ENCODE measurements at places on chromosomes 1 and 21.

DNA sequence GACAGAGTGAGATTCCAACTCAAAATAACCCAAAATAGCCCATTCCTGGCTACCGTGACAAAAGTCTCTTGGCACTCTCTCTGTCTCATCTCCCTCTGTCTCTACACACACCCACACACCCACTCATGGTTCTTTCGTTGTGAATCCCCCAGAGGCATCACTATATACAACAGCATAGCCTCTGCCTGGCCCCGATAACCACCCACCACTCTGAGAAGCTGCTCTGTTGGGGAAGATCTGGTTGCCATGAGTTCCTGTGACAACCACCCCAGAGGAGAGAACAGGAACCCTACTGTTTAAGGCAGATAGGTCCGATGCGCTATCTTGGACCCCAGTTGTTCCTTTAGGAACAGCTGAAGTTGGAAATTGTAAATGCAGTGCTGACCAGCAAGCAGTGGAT lies 70.4 kb upstream of the LYST start:
- DNase-seq: no peak

GRCh38 chr1:981955-982558 lies at the start of gene PERM1:
Gene PERM1, minus strand, starts transcription at chr1:982093. Its CDS starts 1,064 bp downstream, at chr1:981029.
- DNase-seq: no peak

DNA sequence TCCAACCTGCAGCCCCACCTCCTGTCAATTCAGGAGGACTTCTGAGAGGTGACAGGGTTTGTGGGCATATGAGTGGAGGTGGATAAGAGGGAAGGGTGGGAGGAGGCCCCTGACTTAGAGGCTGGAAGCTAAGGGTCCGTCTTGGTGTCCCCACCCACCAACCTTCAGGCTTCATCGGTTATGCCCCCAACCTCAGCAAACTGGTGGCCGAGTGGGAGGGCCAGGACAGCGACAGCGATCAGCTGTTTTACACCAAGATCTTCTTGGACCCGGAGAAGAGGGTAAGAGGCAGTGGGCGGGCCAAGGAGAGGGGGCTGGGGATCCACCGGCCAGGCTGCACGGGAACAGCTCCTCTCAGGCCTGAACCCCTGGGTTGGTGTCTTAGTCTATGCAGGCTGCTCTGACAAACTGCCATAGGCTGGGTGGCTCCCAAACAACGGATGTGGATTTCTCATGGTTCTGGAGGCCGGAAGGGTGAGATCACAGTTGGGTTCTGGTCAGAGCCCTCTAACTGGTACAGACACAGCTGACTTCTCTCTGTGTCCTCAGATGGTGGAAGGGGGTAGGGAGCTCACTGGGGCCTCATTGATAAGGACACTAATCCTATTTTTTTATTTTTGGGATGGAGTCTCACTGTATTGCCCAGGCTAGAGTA lies 18.1 kb downstream of the PLOD1 start:
- no peak for DNase-seq

GRCh38 chr1:177451191-177451590 lies 280.4 kb downstream of the BRINP2 start:
- no peak for DNase-seq

GRCh38 chr1:168135921-168136708 lies 615 bp downstream of the GPR161 start:
- DNase-seq: peak; percentile 12

GRCh38 chr1:159914252-159915018 lies 10.9 kb downstream of the TAGLN2 start:
- DNase-seq: no peak

DNA sequence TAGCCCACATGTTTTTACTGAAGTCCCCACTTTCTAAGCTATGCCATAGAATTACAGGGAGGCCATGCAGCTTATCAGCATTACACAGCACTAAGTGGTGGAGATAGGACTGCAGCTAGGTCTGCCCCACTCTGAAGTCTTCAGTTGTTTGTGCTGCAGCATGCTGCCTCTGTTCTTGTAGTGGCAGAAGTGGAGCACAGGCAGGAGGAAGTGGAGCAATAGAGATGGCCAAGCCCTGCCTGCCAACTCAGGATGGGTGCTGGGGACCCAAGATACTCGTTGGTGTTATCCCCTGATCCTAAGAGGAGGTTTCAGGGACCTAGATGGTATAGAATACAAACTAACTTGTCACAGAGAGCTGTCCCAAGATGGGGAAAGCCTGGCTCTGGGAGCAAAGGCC lies 12.9 kb downstream of the MRPL37 start:
- DNase-seq: no peak

- no peak for DNase-seq
Observed at GRCh38 chr1:170634293-170634692, 29.6 kb upstream of the PRRX1 start.

DNA sequence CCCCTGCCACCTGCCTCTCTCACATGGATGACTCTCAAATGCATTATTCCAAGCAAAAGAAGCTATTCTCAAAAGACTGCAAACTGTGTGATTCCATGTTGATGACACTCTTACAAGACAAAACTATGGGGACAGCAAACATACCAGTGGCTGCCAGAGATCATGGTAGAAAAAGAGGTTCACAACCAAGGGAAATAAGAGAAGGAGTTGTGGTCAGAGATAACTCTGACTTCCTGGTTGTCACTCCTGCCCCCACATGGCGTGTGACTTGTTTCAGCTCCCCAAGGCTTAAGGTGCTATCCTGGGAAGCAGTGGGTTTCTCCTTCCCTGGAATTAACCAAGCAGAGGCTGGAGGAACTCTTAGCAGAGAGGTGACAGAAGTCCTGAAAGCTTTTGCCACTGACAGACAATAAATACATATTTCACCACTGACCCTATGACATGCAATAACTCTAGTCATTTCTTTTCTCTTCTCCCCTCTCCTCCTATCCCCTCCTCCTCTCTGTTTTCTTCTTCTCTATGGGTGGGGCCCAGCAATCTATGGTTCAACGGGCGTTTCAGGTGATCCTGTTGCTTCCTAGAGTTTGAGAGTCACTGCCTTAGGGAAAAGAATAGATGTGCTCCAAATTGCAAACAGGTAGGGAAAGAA lies 185.1 kb downstream of the FCRL5 start:
- DNase-seq: no peak

DNA sequence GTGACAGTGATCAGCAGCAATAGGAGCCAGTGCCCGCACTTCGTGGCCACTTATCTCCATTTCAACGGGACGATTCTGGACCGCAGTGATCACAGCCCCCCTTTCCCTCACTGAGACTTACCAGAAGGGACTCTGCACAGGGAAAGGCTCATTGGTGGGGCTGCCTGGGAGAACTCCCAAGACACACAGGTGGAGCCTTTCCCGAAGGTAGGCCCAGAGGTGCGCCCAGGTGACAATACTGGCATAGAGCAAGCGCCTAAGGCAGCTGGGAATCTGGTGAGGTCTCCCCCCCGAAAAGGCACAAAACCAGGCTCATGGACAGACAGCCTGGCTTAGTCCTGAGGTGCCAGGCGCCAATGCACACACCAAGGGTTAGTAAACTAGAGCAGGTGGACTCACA lies 318.9 kb downstream of the AJAP1 start:
- DNase-seq: no peak

DNA sequence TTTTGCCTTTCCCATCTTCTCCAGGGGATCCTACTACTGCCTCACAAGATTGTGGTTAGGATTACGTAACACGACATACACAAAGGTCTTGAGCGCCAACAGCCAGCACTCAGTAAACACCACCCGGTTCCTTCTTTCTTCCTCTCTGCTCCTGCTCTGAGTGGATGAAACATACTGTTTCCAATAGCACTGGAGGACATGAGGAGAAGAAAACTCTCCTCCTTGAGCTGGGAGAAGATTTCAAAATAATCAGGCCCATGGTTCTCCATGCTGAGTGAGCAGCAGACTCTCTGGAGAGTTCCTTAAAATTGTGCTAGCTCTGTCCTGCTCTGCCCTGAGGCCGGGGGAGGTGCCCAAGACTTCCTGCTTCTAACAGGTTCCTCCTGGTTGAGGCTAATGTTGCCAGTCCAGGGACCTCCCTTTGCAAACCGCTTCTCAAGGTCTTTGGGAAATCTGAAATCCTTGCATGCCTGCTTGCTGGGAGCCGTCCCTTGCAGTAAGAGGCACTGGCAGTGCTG lies 29.4 kb upstream of the MX1 start:
- no peak for DNase-seq

GRCh38 chr1:77316006-77316405 lies 34.2 kb downstream of the AK5 start:
- no peak for DNase-seq

DNA sequence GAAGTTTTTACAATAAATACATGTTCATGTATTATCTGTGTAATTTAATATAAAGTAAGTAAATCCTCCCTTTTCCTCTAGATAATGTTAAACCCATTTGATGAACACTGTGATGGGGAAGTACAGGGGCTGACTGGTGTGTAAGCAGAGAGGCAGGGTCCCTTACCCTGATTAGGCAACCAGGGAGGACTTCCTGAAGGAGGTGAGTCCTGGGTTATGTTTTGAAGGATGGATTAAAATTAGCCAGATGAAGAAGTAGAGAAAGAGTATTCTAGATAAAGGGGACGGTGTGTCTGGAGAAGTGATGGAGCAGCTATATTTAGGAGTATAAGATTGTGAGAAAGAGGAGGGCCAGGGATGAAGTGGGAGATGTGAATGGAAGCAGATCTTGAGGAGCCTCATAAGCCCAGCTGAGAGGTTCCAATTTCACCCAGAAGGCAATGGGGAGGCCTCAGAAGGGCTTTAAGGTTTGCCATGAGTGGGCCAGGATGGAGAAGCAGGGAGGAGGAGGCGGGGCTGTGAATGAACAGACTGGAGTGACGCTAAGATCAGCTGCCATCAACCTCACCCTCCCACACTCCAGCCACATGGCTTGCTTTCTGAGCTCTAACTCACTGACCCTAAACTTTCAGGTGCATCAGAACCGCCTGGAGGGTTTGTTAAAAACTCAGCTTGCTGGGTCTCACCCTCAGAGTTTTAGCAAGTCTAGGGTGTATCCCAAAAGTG lies 30.9 kb upstream of the ID3 start:
- DNase-seq: no peak

- DNase-seq: no peak
Observed at GRCh38 chr1:209249785-209250440, 333.6 kb upstream of the CAMK1G start.

DNA sequence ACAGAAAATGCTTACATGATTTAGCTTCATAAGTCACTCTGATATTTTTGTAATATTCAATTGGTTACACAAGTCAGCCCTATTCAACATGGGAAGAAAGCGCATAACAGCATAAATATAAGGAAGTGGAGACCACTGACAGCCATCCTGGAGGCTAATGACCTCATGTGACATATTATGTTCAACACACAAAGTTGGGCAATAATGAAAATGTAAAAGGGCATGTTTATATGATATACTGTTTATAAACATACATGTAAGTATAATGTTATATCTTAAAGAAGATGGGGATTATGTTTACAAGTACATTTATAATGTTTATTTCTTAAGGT lies 30.2 kb downstream of the EVI5 start:
- no peak for DNase-seq

DNA sequence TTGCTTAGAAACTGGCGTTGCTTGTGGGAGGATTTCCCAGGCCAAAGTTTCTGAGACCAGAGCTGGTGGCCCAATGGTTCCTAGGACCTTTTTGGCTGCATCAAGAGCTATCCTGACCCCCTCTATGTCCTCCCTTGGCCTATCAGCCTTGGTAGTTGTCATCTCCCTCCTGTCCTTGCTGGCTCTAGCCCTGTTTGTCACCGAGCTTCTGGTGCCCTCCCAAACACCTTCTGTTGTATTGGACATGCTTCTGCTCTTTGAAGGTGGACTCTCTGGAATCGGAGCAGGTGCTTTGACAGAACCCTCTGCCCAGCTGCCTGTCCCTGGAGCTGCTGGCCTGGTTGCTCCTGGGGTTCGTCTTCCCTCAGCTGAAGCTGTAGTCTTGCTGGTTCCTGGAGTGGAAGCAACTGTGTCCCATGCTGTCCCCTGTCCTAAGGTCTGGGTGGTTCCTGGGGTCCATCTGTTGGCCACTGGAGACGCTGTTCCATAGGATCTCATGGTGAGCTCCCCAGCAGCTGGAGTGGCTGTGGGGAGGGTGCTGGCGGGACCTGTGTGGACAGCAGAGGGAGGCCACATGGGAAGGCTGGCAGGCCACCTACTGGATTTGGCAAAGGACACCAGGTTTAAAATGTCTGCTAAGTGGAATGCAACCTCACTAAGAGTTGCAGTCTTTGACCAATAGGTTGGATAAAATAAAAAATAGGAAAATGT lies 9.4 kb downstream of the FCAMR start:
- no peak for DNase-seq

DNA sequence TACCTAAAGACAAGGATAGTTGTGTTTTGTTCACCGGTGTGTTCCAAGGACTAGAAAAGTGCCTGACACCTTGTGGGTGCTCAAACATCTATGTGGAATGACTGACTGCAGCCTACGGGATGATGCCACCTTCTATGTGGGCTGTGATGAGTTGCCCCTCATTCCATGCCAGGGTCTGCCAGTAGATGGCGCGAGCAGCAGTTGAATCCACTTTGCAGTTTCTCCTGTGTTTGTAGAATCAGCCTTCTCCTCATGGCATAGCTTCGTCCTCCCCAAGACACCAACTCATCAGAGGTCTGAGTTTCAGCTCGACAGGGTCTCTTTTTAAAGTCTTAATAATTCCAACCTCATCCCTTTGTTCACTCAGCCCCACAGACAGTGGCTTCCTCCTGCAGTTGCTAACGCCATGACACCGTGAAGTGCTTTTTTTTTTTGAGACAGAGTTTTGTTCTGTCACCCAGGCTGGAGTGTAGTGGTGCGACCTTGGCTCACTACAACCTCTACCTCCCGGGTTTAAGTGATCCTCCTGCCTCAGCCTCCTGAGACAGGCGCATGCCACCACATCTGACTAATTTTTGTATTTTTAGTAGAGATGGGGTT lies 133.7 kb downstream of the CAPN8 start:
- DNase-seq: peak; percentile 65

- DNase-seq: no peak
Observed at GRCh38 chr1:212688341-212689047, 11.1 kb downstream of the BATF3 start.

DNA sequence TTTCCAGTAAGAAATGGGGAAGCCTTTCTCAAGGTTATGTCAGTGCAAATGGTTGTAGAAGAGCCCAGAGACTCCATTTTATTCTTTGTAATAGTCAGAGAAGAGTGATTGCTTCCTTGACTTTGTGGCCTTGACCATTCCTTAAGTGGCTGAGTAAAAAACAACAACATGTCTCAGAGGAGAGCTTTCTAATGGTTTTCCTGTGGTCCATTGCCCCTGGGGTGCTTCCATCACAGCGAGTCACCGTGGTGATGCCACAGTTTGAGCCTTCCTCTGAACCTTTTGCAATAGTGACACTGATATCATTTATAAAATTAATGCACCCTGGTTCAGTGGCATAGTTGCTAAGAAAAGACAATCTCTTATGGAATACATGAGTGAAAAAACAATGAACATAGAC lies 38.6 kb downstream of the PAPPA2 start:
- DNase-seq: no peak

GRCh38 chr1:235608278-235608677 lies 41.3 kb downstream of the GNG4 start:
- no peak for DNase-seq
